ENCODE measurements at places on chromosomes 6 and 20.

- DNase-seq, result no peak
Observed at GRCh38 chr20:2871661-2872458, 1.4 kb upstream of the PTPRA start.

GRCh38 chr6:167937948-167938911 lies 59.2 kb upstream of the KIF25 start:
- no peak for DNase-seq

DNA sequence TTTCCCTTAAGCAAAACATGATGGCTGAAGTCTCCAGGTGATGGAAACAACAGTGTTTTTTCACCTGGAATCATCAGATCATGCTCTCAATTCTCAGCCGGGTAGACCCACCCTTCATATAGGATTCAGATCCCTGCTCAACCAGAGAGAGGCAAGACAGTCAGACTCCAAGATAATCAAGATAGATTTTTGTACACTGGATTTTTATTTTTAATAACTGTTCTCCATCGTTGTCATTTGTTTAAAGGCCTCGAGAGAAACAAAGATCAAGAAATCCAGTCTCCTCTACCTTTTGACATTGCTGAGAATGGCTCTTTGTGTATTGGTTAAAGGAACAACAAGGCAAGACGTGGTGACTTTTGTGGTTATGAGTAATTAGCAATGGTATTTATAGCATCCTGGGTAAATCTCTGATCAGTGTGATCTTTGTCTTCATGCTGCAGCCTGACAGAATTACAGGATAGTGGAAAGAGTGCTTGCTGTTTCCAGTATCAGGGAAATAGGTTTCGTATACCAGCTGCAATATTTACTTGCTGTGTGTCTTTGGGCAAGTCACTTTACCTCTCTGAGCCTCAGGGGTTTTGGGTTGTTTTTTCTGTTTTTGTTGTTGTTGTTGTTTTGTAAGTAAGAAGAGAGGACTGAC lies 29.9 kb downstream of the ID4 start:
- no peak for DNase-seq

GRCh38 chr6:143026696-143027449 lies 33.8 kb upstream of the AIG1 start:
- DNase-seq, result no peak

GRCh38 chr20:17856024-17856564 lies 112.5 kb downstream of the SNX5 start:
- no peak for DNase-seq

GRCh38 chr20:21126581-21126870 lies 644 bp downstream of the KIZ start:
- no peak for DNase-seq

DNA sequence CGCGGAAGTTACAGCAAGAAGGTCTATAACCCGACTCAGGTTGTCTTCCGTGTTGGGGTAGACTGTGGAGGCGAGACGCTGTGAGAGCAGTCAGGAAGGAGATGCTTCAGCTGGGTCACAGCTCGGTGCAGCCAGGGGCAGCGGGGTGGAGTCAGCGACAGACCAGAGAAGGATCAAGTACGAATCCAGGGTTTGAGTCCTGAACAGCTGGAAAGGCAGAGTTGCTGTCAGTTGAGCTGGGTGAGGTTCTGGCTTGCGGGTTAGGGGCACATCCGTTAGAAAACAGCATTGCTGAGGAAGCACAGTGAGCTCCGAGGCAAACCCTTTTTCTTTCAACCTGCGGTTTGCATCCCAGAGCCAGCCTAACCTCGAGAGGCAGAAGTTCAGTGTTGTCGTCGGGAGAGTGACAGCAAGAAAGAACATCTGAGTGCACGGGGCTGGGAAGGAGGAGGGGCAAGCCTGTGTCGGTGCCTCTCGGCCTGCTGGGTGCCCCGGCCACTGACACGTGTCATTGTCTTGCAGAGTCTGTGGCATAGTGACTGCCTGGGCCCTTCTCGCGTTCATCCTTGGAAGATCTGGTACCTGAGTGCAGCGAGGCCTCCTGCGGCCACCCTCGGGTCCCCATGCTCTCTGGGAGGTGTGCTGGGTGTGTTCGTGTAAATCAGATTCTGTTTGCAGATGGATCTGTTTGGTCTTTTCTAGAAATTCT lies 20.0 kb downstream of the PNLDC1 start:
- no peak for DNase-seq

DNA sequence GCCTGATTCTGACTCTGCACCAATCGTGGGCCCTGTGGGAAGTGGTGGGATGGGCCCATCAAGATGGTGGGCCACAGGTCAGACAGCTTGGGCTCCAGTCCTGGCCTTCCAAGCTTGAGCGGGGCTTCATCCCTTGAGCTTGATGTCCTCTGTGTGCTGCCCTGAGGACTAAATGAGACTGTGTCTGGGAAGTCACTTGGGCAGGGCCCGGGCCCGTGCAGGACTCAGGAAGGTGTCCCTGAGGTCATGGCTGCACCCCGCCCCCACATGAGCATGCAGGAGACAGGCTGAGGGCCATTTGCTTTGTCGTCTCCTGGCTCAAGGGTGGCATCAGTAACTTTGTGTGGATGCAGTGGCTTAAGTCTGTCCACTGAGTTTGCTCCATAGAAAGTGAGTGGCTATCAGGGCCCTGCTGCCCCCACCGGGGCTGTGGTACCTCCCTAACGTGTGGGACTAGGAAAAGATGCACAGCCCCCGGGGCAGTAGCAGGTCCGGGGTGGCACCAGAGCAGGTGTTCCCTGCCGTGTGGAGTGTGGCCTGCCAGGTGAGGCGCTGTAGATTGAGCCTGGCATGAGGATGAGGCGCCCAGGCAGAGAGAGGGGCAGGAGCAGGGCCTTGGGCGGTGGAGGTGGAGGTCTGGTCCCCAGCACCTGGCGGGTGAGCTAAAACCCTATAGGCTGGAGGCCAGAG lies 298.6 kb downstream of the TAF4 start:
- DNase-seq, result no peak

DNA sequence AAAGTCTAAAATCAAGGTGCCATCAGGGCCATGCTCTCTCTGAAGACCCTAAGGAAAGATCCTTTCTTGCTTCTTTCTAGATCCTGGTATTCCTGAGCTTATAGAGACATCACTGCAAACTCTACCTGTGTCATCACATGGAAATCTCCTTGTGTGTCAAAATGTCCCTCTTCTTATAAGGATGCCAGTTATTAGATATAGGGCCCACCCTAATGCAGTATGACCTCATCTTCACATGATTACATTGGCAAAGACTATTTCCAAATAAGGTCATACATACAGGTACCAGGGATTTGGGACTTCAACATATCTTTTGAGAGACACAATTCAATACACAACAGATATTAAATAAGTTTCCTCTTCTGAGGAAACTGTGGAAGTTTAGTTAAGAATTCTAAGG lies 123.9 kb downstream of the UNC5CL start:
- no peak for DNase-seq

DNA sequence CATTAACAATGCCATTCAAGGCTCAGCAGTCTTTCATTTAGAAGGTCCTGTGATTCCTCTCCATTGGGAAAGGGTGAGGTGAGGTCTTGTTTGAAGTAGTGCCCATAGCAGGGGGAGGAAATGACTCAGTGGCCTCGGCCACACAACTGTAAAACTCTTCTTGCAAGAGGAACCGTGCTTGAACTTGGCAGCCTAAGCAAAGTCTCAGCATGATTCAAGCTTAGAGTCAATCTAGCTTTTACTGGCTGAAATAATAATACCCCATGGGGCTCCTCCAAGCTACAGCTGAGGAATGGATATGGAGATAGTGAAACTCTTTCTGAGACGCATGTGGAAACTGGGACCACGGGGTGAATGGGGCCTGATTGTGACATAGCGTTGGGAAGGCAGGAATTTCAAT lies 428.2 kb downstream of the BMP2 start:
- DNase-seq, result no peak

GRCh38 chr20:22999756-23000155 lies 35.4 kb upstream of the SSTR4 start:
- DNase-seq, result no peak

All from urinary bladder (tissue), 4 donors.